ENCODE measurements at places on chromosomes 11 and 22.

DNA sequence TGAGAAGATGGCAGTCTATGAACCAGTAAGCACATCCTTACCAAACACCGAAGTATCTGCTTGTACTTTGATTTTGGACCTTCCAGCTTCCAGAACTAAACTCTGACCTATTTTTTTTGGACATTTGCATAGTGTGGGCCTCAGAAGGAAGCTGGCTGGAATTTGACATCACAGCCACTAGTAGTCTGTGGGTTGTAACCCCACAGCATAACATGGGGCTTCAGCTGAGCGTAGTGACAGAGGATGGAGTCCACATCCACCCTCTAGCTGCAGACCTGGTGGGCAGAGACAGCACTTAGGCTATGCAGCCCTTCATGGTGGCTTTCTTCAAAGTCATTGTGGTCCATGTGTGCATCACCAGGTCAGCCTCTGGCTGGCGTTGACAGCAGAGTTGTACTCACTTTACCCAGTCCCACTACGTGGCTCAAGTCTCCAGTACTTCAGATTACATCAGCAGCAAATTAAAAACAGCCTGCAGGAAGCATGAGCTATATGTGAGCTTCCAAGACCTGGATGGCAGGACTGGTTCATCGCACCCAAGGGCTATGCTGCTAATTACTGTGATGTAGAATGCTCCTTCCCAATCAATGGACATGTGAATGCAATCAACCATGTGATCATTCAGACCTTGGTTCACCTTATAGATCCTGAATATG is 58.6 kb upstream of the VPREB1 start:
- DNase-seq = no peak

DNA sequence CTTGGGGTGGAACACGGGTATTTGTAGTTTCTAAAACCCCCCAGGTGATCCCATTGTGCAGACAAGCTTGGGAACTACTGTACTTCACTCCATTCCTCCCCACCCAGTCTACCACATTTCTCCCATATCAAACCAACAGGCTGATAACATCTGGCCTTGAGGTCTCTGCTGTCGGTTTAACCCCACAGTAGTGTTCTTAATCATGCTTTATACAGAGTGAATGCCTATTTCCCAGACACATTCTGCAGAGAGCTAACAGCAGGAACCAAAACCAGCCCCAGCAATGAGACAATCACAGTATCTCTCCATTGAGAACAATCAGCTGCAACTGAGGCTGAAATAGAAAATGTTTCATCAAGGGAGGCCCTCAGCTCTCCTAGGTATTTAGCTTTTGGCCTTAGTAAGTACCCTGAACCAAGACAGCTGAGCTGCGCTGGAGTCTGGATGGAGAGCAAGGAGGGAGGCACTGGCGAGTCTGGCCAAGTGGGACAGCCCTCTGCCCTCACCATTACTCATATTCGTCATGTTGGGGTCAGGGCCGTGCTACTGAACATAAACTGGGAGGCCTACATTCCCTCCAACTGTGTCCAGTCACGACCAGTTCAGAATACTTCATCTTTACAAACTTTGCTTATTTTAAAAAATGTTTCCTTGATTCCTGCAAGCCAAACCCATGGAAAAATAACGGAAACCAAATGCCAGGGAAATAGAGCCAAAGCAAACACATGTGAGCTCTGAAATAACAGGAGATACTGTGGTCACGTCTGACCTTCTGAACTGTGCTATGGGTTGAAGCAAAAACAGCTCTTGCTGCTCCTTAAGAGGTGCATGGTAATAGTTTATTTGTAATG is 81.0 kb downstream of the CCDC34 start:
- DNase-seq = no peak

DNA sequence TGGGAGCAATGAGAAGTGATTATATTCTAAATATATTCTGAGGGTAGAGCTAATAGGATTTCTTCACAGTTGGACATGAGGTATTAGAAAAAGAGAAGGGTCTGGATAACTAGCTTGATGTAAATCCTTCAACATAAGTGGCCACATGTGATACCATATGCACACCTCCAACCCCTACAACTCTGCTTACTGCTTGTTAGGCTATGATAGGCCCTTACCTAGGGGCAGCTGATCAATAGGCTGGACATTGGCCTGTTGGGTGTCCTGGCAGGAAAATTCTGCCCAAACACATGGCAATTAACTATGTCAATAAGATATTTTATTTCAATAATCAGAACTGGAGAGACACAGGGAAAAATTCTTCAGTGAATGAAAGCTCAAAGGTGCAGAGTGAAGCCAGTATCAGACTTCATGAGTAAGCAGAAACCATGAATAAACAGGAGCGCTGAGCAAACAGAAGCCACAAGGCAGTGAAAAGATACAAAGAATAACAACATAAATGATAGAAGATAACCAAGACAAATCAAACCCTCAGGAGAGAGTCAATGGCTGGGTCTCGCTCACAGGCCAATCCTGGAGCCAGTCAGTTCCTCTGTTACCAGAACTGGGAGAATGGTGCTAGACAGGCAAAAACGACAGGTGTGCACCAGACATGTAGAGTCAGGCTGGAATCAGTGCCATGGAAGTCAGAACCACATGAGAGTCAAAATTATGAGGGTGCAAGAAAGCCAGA is 46.3 kb upstream of the PSMA1 start:
- DNase-seq = no peak

- peak; percentile 21 for DNase-seq
Measured at GRCh38 chr11:124415356-124415923, 9.2 kb downstream of the OR8B4 start.

GRCh38 chr11:126328001-126328390 is 24.1 kb downstream of the DCPS start:
- DNase-seq = no peak

DNA sequence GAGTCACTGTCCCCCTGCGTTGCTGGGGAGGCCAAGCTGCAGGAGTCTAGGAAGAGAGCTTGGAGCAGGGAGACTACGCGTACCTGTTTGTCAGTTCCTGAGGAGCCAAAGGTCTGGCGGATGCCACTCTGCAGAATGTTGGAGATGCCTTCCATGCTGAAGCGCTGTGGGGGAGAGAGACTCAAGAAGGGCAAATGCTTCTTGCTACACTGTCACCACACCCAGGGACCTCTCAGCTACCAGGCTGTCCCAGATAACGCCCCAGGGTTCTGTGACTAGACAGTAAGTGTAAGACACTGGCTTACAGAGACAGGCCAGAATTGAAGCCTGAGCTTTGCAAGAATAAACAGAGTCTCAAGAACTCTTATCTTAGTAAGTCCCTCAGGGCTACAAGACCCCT is 42.0 kb downstream of the FEZ1 start:
- no peak for DNase-seq

- DNase-seq = no peak
Measured at GRCh38 chr11:58286249-58286648, 18.2 kb upstream of the OR10W1 start.

DNA sequence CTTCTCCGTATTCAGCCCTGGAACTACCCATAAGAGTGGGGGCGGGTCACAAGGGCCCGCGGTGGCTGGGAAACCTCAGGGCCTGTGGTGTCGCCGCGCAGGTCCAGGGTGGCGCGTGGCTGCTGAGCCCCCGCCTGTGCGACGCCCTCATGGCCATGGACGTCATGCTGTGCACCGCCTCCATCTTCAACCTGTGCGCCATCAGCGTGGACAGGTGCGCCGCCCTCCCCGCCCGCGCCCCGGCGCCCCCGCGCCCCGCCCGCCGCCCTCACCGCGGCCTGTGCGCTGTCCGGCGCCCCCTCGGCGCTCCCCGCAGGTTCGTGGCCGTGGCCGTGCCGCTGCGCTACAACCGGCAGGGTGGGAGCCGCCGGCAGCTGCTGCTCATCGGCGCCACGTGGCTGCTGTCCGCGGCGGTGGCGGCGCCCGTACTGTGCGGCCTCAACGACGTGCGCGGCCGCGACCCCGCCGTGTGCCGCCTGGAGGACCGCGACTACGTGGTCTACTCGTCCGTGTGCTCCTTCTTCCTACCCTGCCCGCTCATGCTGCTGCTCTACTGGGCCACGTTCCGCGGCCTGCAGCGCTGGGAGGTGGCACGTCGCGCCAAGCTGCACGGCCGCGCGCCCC is 2.4 kb downstream of the DRD4 start:
- DNase-seq = no peak
